ENCODE measurements at places on chromosomes 1 and 21. TPM values are rescaled to one million over a fixed set of nuclear protein-coding genes. Genes with fewer than 3 reads are reported as not detected.

The TNFRSF9 gene
- not detected for polyA plus RNA-seq

The LCE1B gene
- not detected for polyA plus RNA-seq

The FMO1 gene
- 0.42 TPM for polyA plus RNA-seq

The TRIM67 gene
- 0.08 TPM for polyA plus RNA-seq

The APP gene
- 469 TPM for polyA plus RNA-seq

The SH3D21 gene
- polyA plus RNA-seq = 1.8 TPM

The TP53BP2 gene
- polyA plus RNA-seq = 15.4 TPM

The LCE1C gene
- not detected for polyA plus RNA-seq

The ZNF648 gene
- not detected for polyA plus RNA-seq

The CAPN8 gene
- polyA plus RNA-seq = 11.9 TPM

The PDE4B gene
- polyA plus RNA-seq = 9.0 TPM

The GNPAT gene
- polyA plus RNA-seq = 34.1 TPM

The ATF3 gene
- 118 TPM for polyA plus RNA-seq

The OR10Z1 gene
- not detected for polyA plus RNA-seq
